Kasumi-1 (cell line): ENCODE measurements at places on chromosomes 11 and 22.
A peak's percentile ranks its signal among the peaks of the same experiment; 100 is the strongest.

DNA sequence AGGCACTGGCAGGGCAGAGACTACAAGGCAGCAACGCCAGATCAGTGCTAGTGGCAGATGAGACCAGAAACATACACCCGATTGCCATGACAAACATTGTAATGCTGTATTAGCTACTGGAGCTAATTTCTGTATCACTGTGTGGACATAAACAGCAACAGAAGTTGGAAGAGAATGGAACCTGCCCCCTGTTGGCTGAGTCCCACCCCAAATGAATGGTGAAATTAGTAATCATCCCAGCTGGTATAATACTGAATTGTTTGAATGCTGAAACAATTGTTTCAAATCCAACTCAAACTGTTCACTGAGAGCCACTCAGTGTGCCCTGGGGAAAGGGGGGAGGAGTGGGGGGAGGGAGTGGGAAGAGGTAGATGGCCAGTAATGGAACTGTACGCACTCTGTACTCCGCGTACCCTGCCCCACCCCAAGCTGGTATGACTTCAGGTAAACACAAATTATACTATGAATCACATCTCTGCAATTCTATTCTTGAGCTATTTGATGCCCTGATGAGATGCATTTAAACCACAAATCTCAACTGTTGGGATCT, 11.2 kb upstream of the BIRC3 start:
- no peak for DNase-seq

DNA sequence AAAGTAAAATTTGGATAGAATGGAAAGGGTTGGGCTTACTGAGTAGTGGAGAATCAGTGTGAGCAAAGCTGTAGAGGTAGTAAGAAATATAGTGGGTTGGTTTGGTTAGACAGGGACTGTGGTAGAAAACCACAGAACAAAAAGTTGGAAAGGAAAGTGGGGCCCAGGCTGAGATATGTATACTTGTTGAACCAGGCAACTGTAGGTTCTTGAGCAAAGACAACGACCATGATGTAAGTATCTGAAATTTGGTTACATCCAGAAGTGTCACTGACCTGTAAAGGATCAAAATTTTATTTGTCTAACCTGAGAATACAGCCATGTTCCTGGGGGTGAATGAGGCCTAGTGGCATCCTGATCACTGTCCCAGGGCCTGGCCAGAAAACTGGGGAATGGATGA, 114.1 kb downstream of the STIM1 start:
- no peak for DNase-seq

- DNase-seq: no peak
Observed at GRCh38 chr11:96189351-96189750, 153.6 kb downstream of the MAML2 start.

DNA sequence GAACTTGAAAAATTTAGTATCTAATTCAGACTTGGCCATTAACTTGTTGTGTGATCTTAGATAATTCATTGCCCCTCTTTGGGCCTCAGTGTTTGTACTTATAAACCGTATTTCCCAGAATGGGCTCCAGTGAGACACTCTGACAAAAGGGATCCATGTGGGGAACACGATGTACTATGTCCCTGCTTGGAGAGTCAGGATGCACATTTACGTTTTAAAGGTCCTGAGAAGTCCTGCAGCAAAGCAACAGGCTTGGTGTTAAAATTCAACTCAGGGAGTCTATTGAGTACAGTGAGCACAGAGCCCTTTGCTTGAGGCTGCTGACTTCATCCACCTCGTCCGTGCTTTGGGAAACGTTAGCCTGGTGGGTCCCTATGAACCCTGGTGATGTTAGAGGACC, 9.0 kb downstream of the WNT11 start:
- DNase-seq: no peak

DNA sequence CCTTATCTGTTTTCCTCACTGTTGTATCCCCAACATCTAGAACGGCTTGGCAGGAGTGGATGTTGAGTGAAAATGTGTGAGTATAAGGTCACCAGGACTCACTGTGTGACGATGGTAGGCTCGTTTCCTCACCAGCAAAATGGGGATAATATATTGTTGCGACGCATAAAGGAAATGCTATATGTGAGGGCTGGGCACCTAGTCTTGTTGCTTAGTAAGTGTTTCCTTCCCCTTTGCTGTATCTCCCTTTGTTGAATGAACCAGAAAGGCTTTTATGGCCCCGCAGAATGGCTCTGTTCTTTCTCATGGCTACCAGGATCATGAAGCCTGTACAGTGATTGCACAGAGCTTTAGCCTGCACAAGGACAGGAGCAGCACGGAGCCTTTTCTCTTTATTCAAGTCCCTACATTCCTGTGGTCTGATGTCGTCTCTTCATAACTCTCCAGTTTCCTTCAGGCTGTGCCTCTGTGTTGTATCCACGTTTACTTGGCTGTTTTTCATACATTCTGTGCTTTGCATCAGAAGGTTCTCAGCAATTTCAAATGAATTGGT, 5.4 kb downstream of the TNRC6B start:
- DNase-seq: peak; percentile 73

DNA sequence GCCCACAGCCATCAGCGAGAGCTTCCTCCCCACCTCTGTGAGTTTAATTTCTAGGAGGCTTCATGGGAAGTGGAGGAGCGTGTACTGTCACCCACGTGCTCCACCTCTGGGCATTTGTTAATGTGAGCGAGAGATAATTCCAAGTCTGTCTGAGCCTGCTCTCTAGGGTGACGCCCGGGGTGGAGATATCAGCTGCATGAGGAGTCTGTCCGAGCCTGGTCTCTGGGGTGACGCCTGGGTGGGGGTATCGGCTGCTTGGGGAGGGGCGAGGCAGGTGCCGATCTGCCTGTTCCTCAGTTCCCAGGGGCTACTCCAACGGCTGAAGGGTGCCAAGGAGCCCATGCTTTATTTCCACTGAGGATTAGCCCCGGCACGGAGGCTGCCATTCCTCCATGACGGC, 735.0 kb downstream of the BRD1 start:
- no peak for DNase-seq

- no peak for DNase-seq
Observed at GRCh38 chr22:38109371-38110001, 998 bp downstream of the BAIAP2L2 start.

DNA sequence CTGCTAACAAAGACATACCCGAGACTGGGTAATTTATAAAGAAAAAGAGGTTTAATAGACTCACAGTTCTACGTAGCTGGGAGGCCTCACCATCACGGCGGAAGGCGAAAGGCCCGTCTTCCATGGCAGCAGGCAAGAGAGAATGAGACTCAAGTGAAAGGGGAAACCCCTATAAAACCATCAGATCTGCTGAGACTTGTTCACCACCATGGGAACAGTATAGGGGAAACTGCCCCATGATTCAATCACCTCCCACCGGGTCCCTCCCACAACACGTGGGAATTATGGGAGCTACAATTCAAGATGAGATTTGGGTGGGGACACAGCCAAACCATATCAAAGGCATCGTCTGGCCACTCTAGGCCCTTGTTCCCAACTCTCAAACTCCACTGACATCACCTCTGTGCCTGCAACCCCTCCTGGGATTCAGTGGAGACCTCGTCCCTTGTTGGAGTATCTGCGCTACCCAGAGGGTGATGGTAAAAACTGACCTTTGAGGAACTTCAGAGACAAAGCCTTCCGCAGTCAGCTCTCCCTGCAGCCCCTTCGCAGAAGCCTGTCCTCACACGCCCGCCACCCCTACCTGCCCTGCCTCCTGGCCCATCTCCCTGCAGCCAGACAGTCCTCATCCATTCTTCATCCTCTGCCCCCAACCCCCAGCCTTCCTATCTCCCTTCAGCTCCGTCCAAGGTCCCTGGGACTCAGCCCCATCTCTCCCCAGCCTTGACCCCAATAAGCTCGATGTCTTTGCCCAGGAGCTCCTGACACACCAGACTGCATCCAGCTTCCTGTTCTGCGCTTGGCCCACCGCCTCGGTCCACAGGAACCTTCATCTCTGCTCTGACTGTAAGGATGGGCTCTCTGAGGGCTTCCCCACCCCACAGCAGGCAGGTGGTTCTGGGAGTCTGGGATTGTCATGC, 15.8 kb downstream of the CCND1 start:
- no peak for DNase-seq

- DNase-seq: peak; percentile 79
Observed at GRCh38 chr11:94558468-94558867, 8.7 kb upstream of the PIWIL4 start.

DNA sequence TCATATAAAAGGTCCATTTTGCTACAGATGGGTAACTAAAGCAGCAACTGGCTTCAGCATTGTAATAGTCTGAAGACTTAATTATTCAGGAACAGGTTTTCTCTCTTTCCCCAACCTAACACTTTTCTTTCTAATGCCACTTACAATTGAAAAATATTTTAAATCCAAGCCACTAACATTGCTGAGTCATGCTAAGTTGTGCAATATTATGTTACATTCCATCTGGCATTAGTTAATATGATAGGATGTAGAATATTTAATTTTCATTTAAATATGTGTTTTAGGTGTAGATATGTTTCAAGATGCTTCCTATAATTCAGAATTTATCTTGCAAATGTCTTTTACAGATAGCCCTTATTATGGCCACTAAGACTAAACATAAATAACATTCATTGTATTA, 98.6 kb downstream of the KIF18A start:
- no peak for DNase-seq

DNA sequence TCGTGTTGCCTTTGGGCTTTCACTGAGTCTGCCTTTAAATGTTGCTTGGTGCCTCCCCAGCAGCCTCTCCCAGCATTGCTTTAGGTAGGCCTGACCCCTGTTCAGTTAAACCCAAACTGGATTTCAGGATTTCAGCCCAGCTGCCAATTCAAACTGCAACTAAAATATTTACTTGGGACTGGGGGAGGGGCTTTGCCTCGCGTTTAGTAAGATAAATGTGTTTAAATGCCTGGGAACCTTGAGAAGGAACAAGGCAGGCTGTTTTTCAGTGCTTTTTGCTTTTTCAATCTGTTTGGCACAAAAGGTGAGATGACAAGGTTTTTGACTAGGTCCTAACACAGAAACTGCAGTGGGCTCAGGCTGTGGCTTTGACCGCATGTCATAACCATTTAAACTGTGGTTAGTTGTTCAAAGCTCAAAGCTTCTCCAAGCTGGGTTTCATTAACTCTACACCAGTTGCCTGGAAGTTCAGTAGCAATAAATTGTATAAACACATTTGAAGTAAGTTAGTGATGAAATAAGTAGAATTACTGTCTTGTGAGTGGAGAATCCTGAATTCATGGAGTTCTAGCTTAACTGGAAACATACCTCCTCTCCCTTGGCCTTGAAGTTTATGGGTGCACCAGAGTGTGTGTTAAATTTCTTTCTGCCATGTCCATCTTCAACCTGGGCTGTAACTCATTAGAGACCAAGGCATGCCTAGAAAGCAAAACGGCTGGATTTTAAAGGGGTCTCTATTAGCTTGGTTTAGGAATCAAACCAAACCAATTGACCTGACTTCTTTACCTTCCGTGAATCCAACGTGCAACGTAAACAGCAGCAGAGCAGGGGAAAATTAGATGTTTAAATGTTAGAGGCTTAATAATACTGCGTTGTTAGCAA, 3.6 kb downstream of the PKNOX2 start:
- no peak for DNase-seq

GRCh38 chr22:37337204-37337943, 55.1 kb downstream of the CYTH4 start:
- DNase-seq: no peak

DNA sequence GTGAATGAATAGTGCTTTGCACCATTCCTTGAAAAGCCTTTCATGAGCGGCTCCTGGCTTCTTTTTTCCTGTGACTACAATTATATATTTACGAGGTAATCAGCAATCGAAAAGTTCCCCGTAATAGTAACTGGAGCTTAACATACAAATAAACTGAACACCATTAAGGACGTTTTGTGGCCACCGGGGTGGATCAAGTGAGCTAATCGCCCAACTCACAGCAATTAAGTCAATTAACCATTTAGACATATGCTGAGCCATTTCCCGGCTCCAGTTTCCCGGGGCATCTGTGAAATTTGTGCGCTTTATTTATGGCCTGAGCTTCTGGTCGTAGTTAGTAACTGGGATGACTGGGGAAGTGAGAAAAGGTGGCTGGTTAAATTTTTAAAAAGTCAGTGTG, 465.2 kb downstream of the MIAT start:
- DNase-seq: no peak

- DNase-seq: peak; percentile 96
Observed at GRCh38 chr22:23216461-23217170, 36.3 kb downstream of the BCR start.

- DNase-seq: peak; percentile 23
Observed at GRCh38 chr22:24758164-24758799, 16.2 kb downstream of the PIWIL3 start.

GRCh38 chr11:116692318-116693101, 80.3 kb downstream of the BUD13 start:
- DNase-seq: no peak

- DNase-seq: no peak
Observed at GRCh38 chr11:18132341-18132740, at the start of gene MRGPRX3. TSS of gene MRGPRX3 (plus strand) at chr11:18132571. CDS start at chr11:18137203, 4,632 bp downstream.

DNA sequence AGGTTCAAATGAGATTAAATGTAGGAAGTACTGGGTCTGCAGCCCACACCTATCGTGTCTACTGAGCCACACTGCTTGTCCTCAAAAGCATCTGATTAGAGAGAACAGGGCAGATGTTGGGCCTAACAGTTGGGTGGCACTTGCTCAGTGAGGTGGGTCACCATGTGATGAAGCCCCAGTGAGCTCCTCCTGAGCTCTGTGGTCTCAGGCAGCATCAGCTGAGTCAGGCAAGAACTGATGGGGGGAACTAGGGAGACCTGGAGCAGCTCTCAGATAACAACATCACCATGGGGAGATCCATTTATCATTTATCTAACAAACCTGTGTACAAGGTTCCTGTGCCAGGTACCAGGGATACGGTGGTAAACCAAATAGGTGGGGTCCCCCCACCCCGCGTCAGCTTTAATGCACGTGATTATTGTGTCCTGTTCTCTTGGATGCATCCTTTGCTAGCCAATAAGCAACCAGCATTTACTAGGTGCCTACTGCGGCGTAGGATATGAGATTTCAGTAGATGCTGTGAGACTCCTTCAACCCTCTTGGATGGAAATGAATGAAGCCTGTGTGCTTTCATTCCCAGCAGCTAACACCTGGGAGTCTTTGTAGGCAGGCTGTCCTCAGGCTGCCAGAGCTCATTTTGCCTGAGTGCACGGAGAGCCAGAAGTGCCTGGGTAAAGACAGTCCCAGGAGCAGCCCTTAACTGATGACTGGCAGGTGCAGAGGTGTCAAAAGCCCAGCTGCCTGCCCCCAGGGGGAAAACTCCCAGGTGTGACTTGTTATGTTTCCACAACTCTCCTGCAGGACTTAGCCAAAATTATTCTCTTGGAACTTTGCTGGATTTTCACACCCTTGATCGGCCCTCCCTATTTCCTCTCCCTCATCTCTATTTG, 73.6 kb upstream of the NARS2 start:
- DNase-seq: no peak

DNA sequence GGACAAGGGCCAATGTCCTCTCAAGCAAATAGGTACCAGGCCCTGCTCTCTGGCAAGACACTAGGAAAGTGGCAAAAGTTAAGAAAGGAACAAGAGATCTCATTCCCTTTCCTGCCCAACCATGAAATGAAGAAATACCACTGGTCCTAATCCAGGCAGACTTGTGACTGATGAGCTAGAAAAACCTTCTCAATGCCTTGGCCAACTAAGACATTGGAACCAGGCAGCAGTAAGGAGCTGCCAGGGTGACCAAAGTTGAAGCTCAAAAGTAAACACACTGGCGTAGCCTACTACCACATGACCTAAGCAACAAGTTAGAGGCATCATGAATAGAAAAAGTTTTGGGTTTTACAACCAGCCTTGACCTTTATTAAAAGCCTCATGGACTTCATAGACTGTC, 45.1 kb upstream of the CHST1 start:
- DNase-seq: no peak

GRCh38 chr11:79694368-79694767, 253.5 kb upstream of the TENM4 start:
- DNase-seq: no peak
